Stimulated activated CD4-positive, alpha-beta T cell treated with anti-CD3 and anti-CD28 coated beads, Interleukin-4, amount 100 ng/mL, for 4 hours (primary cell): ENCODE measurements at places on chromosomes 12 and 14.

GRCh38 chr14:75648066-75648838 is 12.4 kb downstream of the ERG28 start:
- DNase-seq = no peak

DNA sequence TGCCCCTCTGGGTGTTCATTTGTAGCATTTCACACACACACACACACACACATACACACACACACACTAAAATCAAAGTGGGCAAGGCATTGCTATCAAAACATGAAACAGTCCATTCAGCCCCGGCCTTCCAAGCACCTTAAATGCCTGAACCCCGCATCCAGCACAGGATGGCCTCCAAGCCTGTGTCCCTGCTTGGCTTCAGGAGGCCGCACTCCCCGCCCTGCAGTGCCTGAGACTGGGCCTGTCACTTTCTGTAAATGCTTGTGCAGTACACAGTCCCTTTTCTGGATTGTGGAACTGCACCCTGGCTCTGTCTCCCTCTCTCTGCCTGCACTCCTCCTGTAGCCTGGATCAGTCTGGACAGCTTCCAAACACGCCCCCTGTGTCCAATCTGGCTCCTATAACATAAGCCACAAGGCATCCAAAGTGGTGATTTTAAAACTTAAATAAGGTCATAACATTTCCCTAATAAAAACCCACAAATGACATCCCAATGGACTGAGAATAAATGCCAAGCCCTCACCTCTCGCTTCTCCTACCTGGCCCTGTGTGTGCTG is 972.2 kb upstream of the TMEM132C start:
- no peak for DNase-seq

DNA sequence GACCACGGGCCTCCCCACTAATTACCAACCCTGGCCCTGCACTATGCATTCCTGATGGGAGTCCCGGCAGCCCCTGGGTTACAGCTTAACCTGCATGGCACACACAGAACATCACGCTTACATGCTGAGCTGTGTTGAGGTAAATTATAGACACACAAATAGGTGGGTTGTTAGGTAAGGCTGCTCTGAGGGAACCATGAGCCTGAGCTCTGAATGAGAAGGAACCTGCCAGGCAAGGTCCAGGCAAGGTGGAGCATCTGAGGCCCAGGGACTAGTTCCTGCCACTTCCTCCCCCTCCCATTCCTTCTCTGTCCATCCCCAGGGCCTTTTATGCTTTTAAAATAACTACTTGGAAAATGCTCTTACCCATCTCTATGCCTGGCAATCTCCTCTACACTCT is 82.7 kb upstream of the ESRRB start:
- DNase-seq = no peak

DNA sequence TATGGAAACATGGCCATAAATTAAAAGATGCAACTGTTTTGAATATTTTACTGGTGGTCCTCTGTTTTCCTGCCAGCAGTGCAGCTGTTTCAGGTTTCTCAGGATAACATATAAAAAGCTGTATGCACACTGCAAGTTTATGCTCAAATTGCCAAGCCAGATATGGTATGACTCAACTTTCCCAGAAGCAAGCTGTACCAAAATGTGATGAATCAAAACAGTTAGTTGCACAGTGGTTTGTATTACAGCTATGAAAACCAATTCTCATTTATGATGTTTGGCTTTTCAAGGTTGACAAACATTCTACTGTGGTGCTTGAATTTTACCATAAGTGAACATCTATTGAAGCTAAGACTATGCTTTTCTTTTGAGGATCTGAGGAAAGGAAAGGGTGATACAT is 15.5 kb downstream of the TRMT5 start:
- no peak for DNase-seq

- DNase-seq = no peak
Measured at GRCh38 chr12:107027636-107028053, 40.7 kb upstream of the MTERF2 start.

DNA sequence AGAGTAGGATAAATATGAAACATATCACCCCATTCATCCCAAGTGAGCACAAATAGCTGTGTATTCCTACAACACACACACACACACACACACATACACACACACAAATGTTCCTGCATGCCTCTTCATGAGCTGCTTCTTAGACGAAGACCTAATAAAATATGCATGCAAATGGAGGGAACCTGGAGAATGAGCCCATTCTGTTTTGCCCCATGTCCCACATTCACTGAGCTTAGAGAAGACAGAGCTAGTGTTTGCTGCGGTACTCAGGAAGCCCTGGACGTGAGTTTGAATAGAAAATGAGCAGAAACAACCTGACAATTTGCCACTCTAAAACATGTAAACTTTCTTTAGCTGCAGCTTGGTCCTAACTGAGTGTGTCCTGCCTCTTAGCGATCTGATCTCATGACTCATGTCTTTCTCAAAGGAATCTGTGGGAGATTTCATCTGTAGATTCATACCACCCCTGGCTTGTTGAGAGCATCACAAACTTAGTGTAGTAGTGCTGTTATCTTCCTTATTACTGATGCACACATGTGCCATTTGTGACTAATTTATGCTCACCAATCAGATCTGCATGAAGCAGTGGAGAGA is 86.8 kb downstream of the ITPR2 start:
- no peak for DNase-seq

- no peak for DNase-seq
Measured at GRCh38 chr12:22573181-22573580, 28.8 kb upstream of the C2CD5 start.

DNA sequence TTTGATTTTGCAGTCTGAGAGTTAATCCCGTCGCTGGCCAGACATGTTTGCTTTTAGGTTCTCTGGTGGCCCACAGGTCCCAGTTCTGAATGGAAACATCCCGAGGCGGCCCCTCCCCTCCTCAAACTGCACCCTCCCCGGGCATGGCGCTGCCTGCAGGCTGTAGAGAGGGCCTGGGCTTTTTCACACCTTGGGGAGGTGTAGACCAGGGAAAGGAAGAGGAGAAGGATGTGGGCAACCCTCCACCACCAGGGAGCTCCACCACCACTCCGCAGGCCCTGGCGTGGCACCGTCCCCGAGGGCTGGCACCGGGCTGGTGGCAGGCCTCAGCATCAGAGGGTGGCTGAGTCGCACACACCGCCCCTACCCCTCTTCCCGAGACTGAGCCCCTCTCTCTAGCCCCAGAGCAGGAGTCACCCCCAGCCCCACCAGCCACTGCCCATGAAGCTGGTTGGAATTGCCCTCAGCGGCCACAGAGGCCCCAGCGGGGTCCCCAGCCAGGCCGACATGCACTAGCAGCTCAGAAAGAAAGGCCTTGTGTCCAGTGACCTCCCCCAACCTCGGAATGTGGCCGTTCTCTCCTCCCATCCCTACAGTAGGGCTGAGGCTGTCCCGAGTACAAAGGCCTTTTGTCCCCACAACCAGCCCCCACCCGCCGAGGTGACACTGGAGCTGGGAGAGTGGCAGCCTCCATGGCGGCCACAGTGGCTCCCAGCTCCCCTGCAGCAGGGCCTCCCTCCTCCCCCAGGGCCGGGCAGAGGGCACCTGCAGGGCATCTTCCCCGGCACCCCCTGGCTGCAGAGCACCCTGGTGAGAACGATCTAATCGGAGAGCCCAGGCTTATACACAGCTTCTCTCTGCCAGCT is 23.5 kb upstream of the INF2 start:
- peak; percentile 44 for DNase-seq

DNA sequence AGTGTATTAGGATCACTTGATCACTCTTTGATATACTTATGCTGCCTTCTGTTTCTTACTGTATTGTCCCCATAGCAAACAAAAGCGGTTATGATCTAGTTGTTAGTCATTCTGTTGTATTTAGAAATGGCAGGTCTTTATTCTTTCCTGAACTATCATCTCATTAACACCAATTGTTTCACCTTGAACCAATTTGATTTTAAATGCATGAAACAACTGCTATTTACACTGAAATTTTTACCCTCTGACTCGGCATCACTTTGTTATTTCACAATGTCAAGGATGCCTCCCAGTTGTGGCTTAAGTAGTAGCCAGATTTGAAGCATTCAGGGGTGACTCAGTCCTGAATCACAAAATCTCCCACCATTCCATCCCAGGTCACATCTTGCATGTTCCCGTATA is 303.5 kb downstream of the EGLN3 start:
- DNase-seq = no peak

- DNase-seq = no peak
Measured at GRCh38 chr12:56884421-56884820, 49.8 kb downstream of the SDR9C7 start.

- DNase-seq = no peak
Measured at GRCh38 chr14:89288114-89288513, 128.9 kb downstream of the FOXN3 start.

DNA sequence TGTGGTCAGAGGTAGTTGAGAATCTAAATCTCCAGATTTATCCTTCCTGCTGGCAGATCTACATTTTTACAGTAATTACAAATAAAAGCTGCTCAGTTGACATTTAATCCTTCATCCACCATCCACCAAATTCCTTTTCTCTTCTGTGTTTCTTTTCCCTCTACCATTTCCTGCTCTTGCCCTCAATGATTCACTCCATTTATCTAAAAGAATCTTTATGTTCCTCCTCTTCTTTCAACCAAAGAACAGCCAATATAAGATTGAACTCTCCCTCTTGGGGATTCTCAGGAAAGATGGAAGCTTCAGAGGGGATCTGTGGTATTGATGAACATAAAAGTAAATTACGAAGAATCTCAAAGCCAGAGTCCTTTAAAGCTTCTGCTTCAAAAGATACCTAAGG is 4.4 kb downstream of the MAP4K5 start:
- no peak for DNase-seq

GRCh38 chr12:15526033-15526432 is 203.7 kb downstream of the PTPRO start:
- DNase-seq = no peak

DNA sequence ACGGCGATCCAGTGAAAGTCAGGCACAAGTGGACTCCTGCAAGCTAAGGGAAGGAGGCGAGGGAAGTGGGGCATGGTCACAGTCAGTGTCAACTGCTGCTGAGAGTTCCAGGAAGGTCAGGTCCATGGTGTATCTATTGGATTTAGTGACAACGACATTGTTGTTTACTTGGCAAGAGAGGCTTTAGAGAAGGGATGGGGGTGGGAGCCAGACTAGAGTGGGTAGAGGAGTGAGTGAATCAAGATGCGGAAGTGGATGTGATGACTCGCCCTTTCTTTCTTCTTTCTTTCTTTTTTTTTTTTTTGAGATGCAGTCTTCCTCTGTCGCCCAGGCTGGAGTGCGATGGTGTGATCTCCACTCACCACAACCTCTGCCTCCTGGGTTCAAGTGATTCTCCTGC is 12.5 kb downstream of the P2RX7 start:
- DNase-seq = peak; percentile 39
